ENCODE measurements at places on chromosomes 1 and 21. TPM values are rescaled to one million over a fixed set of nuclear protein-coding genes. Genes with fewer than 3 reads are reported as not detected.

Gene FAM177B
- not detected for total RNA-seq

Gene SLC9C2
- total RNA-seq = not detected

Gene STPG1
- total RNA-seq = 11.0 TPM

Gene S100A7A
- total RNA-seq = not detected

Gene EYA3
- total RNA-seq = 52.6 TPM

Gene STIL
- 0.11 TPM for total RNA-seq

Gene EXTL1
- 0.85 TPM for total RNA-seq

Gene KIF21B
- total RNA-seq = 10.2 TPM

Gene SLC30A10
- total RNA-seq = not detected

Gene MMP23B
- total RNA-seq = 71.3 TPM

Gene SLC35F3
- 1.4 TPM for total RNA-seq

Gene PGLYRP4
- not detected for total RNA-seq

Gene CYP4Z1
- 4.8 TPM for total RNA-seq

Gene PTPRU
- 32.7 TPM for total RNA-seq

Gene RGS16
- 8.1 TPM for total RNA-seq

Gene PIGK
- total RNA-seq = 3.4 TPM

Gene LTN1
- 5.6 TPM for total RNA-seq

Gene EDN2
- not detected for total RNA-seq

Gene ELOVL1
- 39.9 TPM for total RNA-seq

Gene PRMT6
- total RNA-seq = 8.1 TPM

Gene RLF
- total RNA-seq = 7.1 TPM

Gene PTPRF
- 43.6 TPM for total RNA-seq
